Activated T-cell treated with anti-CD3 and anti-CD28 coated beads for 24 hours (primary cell): ENCODE measurements at places on chromosomes 2 and 18.

DNA sequence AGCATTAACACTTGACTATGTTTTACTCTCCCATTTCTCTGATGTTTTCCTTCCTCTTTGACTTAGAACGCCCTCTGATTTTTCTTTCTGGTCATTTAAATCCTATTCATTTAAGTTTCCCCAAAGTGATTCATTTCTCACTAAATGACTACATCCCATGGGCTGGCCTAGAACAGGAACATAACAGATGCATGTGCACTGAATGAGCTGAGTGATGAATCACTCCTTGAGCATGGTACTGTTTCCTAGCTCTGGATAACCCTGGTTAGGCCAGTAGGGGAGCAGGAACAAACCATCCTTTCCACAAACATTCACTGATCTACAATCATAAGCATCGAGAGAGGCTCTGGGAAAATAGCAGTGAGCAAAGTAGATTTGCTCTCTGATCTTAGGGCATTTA, 221.9 kb upstream of the SETBP1 start:
- no peak for DNase-seq

DNA sequence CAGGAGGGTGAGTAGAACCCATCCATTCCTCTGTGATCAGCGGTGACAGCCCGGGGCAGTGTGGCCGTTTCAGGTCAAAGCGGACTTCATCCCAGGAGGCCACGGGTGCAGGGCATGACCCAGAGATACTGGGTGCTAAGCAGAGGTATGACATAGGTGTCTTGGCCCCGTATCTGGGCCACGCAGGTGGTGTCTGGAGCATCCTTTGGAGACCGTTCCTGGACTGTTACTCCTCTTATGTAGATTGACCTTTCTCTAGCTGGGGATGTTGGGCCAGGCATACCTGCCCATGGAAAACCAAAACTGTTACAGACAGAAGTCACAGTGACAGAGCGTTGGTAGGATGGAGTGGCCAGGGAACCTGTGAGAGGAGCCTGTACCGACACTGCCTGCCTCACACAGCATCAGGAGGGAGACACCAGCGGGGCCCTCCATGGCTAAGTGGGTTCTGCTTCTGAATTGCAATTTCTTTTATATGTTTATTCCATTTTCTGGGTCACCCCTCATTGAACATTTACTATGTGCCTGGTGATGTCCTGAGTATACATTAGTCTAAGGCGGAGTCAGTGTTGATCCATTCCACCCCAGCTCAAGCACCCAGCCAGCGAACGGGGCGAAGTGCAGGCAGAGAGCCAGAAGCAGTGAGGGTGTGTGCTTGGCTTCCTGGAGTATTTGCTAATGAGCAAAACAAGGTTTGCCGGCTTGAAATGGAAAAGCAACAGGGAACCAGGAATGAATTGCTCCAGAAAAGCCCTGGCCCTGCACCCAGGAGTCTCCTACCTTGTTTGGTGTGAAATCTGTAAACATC, 141.7 kb downstream of the SH3RF3 start:
- no peak for DNase-seq

GRCh38 chr18:28116461-28116860, 60.5 kb downstream of the CDH2 start:
- no peak for DNase-seq

DNA sequence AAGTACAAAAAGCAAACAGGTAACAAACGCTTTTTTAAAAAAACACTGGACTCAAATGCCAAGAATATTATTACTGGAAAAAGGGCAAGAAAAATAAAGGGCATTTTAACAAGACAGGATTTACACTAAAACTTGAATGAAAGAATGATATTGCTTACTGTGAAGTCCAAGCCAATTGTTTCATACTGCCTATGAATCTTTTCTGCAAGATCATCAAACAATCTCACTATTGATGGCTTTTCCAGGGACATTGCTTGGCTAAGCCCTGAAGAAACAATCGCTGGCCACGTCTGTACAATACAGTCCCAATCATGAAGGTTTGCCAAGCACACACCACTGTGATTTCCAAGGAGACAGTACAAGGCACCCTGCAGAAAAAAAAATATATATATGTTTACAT, 41.4 kb upstream of the GPR75 start:
- no peak for DNase-seq

GRCh38 chr18:59461171-59461570, 102.1 kb upstream of the LMAN1 start:
- DNase-seq, result no peak

- DNase-seq, result no peak
Observed at GRCh38 chr2:202918860-202919259, 6.8 kb downstream of the CARF start.

- no peak for DNase-seq
Observed at GRCh38 chr2:3639653-3640052, 18.3 kb upstream of the ALLC start.

DNA sequence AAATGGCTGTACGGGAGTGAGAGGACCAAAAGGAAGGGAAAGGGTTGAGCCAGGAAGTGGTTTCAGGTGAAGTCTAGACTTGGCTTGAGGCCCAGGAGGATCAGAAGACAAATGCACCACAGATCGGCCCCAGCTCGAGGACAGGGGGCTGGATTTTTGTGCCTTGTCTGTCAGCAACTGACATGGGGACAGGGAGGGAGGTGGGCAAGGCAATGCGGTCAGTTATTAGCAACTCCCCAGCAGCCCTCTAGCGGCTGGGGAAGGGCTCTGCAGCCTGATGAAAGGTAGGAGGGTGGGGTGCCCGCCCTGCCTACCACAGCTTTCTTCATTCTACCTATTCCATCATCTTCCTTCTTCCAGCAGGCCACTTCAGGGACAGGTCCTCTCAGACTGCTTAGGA, 50.0 kb downstream of the CPO start:
- DNase-seq, result no peak

- no peak for DNase-seq
Observed at GRCh38 chr2:100365434-100365833, 43.1 kb upstream of the LONRF2 start.

DNA sequence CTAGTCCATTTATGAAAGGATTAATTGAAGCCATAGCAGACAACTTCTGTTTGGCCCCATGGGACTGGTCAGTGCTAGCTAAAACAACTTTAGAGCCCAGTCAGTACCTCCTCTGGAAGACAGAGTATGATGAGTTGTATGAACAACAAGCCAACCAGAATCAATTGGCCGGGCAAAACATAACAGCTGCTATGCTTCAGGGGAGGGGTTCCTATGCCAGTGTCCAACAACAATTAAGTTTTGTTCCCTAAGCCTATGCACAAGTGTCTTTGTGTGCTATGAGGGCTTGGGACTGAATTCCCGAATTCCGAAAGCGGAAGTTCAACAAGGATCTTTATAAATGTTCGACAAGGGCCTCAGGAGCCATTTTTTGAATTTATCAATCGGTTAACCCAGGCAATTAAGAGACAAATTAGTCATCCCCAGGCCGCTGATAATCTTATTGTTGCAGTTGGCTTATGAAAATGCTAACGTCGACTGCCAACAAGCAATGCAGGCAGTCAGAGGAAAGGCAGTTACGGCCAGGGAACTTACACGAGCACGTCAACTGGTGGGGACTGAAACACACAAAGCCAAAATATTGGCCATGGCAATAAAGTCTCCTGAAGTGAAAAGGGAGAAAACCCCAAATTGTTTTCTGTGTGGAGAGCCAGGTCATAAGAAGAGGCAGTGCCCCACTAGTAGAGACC, 57.9 kb downstream of the ZNF638 start:
- DNase-seq, result no peak

DNA sequence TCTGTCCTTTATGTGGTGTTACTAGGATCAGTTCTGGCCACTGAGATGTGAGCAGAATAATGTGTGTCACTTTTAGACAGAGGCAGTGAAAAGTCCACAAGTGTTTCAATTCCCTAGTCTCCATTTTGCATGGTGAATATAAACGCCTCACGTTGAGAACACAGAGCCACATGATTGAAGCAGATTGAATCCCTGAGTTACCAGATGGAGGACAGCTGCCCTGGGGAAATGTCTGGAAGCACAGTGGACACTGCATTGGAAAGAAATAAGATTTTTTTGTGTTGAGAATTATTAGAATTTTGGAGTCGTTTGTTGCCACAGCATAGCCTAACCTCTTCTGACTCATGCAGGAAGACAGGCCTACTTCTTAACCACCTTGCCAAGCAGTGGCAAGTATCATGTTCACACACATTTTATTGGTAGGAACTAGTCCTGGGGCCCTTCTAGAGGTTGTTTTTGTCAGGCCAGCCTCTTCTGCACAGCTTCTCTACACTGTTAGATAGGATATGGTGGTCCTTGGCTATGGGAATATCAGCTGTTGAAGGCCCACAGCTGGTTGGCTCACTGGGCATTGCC, 188.6 kb downstream of the TMEM182 start:
- DNase-seq, result no peak

DNA sequence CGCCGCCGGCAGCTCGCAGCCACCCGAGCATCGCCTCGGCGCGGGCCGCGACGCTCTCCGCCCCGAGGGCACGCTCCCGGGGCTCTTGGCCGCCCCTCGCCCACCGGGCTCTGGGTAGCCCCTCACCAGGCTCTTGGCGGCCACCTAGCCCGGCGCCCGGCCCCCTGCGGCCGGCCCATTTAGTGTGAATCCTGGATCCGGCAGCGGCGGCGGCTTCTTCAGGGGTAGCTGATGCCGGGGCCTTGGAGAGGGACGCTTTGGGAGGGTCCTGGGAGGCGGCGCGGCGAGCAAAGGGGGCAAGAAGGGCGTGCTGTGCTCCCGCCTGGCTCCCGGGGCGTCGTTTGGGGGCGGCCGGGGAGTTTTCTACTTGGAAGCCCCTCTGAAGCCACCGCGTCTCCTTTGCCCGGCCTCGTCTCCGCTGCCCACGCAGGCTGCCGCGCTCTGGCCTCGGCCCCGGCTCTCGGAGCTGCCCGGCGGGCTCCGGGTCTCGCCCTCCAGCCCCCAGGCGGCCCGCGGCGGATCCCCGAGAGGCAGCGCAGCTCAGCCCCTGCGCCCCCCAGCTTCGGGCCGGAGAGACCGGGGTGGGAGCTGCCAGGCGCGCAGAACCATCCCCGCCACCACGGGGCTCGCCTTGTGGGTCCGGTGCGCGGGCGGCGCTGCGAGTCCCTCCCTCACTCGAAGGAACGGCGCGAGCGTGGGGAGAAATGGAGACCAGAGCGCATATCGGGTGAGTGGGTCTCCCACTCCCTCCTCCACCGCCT, 509 bp downstream of the PIEZO2 start:
- no peak for DNase-seq

GRCh38 chr2:240781471-240782220, 38.4 kb downstream of the KIF1A start:
- no peak for DNase-seq

GRCh38 chr2:118672571-118673158, 174.8 kb downstream of the EN1 start:
- no peak for DNase-seq

DNA sequence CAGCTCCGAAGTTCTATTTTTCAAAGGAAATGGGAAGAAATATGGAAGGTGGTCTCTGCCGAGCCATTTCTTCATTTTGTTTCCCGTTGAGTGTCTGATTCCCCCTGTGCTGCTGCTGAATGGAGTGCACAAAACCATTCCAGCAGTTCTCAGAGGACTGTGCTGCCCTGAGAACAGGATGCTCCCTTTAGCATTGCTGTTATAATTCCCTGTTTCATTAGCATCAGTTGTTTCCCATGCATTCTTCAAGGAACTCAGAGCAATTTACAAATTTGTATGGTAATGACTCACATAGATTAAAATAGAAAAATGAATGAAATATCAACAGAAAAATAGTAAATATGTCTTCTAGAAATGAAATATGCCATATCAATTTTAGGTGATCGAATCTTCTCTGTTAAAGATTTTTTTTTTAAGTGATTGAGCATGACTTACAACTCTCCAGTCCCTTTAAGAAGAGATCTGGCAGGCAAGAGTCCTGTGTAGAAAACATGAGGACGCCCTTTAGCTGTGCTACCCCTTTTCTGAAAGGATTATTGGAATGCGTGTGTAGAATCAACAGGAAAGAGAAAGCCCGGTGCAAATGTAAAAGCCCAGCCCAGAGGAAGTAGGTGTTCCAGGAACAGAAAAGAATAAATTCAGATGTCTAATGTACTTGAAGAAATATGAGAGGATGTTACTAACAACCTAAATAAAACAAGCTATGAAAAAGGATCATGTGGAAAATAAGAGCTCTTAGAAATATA, 118.5 kb downstream of the ATP9B start:
- no peak for DNase-seq

GRCh38 chr18:24176727-24177416, 38.0 kb downstream of the CABYR start:
- DNase-seq, result peak; percentile 21

GRCh38 chr2:46146866-46147502, 150.2 kb upstream of the EPAS1 start:
- DNase-seq, result no peak
